ENCODE measurements at places on chromosomes 2 and 18.

DNA sequence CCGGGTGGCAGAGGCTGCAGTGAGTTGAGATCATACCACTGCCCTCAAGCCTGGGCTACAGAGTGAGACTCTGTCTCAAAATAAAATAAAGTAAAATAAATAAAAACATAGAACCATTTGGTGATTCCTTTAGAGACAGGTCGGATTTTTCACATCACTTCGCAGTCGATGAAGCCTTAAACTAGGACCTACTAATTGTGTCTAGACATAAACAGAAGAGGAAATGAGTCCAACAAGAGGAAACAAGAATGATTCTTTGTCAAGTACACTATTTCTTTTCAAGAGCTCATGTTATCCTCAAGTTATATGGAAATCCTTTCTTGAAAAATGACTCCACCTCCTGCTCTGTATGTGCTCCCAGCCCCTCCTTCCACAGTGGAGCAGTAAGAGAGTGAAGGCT, 758.9 kb downstream of the DPP10 start:
- no peak for DNase-seq

DNA sequence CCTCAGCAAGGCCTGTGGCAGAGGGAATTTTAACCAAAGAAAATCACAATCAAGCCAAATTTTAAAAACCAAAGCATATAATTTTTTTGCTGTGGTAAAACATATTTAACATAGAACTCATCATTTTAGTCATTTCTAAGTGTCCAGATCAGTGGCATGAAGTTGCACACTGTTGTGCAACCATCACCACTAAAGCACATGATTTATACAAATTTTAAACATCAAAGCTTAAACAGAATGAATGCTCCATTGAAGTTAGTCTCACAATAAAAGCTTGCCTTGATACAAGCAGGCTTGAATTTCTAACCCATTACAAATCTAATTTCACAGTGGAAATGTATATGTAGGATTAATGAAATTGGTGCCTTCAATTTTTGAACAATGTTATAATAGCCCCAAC, 31.2 kb downstream of the FTCDNL1 start:
- DNase-seq = peak; percentile 19

DNA sequence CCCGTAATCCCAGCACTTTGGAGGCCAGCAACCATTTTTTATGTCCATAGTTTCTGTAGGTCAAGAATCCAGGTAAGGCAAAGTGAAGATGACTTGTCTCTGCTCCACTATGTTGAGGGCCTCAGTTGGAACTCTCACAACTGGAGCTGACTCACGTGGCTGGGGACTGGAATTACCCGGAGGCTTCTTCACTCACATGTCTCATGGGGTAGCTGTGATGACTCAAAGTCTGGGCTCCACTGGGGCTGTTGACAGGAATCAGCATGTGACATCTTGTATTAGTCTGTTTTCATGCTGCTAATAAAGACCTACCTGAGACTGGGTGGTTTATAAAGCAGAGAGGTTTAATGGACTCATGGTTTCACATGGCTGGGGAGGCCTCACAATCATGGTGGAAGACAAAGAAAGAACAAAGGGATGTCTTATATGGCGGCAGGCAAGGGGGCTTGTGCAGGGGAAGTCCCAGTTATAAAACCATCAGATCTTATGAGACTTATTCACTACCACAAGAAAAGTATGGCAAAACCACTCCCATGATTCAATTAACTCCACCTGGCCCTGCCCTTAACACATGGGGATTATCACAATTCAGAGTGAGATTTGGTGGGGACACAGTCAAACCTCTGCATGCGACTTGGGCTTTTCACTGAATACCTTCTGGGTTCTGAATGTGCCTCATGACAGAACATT, 7.8 kb upstream of the PPP1R1C start:
- DNase-seq = peak; percentile 13

GRCh38 chr2:223262946-223263345, 211.0 kb downstream of the KCNE4 start:
- DNase-seq = peak; percentile 51

- DNase-seq = no peak
These were observed 6.0 kb downstream of the DDX18 start for GRCh38 chr2:117820444-117820843.

GRCh38 chr2:68287580-68288441, 31.9 kb downstream of the CNRIP1 start:
- DNase-seq = peak; percentile 58

DNA sequence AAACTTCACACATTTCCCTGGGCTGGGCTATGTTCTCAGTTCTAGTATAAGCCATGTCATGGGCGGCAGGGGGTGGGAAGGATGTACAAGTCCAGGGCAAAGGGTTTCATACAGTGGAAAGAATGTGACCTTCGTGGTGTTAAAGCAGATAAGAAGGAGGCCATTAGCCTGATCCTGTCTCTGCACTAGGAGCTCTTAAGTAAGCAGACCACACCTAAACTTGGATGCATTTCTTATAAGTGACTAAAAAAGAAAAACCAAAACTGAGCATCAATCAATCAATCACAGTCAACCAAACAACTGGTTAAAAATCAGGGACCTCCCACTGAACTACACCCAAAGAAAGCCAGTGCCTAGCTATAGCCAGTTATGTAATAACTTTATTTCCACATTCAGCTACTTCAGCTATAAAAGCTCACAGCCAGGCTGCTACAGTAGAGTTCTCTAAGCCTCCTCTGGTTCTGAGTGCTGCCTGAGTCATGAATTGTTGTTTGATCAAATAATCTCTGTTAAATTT, 46.8 kb upstream of the RIOK3 start:
- DNase-seq = peak; percentile 29

DNA sequence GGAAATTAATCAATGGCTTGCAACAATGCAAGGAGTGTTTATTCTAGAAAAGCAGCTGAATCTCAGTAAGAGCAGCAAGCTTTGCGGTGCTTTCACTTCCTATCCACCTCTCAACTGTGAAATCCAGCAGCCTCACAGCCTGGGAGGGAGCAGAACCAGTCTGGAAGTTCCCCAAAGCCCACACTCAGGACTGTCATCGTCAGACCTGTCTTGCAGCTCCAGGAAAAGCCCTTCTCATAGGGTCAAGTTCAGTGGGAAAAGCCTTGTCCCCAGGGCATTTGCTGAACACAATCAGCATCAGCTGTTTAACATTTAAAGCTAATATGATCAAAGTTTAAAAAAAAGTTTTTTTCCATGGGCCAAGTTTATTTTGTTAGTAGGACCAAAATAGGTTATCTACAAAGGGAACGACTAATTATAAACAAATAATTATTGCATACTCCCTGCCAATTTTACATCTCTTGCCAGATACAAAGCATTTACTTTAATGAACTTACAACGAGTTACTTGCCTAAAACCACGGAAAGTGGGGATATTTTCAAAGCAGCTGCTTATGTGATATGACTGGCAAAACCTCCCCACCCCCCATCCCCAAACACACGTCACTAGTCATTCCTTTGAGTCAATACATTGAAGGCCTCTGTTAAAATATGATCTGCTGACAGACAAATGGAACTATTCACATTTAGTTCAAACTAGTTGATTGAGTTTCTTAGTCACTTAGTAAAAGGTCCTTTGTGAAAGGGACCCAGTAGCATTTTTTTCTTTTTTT, 36.8 kb downstream of the PARD6G start:
- DNase-seq = no peak

DNA sequence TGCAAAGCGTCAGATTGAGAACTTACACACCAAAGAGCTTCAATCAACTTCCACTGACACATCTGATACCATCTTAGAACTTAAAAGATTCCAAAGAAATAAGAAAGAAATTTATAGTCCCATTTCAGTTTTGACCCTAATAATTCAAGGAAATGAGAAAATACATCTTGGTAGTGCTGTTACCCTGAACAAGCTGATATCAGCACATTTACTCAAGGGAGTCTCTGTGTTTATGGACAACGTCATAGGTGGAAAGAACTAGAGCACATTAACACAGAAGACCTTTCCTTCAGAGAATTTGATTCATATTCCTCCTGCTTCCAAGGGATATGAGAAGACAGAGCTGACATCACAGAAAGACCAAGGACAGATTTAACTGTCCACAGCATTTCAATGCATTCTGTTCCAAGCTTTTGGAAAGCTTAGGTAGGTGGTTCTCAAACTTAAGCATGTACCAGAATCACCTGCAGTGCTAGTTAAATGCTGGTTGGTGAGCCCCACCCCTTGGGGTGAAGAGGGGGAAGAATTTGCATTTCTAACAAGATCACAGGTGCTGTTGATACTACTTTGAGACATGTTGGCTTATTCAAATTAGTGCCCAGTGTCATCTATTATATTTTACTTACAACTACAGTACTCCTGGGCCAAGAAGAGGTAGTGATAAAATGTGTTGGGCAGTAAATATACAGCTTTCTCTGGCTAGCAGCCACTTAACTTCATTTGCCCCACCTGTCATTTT, 59.8 kb downstream of the LDAH start:
- DNase-seq = no peak

DNA sequence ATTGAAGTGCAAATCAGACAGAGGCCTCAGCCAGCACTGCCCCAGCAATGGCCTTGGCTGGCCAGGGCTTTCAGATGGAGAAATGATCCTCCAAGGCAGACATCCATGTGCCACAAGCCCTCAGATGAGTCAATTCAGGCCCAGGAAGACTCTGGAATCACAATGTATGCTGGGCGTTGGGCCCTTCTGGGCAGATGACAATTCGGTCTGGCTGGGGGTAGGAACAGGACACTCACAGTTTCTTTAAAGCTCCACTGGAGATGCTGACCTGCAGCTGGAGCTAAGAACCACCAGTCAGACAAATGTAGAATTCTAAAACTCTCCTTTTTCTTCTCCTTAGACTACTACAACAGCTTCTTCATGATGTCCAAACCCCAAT, 7.1 kb upstream of the CRYGC start:
- DNase-seq = no peak

DNA sequence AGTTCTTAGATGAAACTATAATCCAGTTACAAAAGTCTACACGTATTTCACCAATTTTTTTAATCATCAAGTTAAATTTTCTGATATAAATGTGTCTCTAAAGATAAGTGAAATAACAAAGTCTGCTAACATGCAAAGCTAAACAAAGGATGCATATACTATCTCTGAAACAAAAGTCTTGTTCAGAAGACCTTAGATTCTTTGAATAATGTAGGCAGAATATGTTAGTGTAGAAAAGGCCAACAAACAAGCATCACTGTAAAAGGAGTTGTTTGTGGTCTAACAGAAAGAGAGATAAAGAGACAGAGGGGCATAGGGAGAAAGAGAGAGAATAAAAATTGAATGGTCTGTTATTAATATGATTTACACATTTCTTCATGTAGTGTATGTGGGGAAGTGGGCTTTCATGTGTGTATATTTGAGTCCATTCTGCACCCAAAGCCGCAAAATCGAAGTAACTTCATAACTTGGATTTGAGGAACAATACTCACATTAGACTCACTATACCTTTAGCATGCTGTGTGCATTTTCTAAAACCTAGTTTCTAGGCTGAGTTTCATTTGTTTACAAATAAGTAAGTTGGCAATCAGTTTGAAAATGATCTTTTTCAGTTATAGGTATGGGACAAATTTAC, 734.8 kb upstream of the REG3G start:
- DNase-seq = no peak

GRCh38 chr2:25417715-25418369, 76.1 kb upstream of the DNMT3A start:
- DNase-seq = no peak

- DNase-seq = no peak
These were observed 3.7 kb downstream of the RTP5 start for GRCh38 chr2:241873081-241873802.

DNA sequence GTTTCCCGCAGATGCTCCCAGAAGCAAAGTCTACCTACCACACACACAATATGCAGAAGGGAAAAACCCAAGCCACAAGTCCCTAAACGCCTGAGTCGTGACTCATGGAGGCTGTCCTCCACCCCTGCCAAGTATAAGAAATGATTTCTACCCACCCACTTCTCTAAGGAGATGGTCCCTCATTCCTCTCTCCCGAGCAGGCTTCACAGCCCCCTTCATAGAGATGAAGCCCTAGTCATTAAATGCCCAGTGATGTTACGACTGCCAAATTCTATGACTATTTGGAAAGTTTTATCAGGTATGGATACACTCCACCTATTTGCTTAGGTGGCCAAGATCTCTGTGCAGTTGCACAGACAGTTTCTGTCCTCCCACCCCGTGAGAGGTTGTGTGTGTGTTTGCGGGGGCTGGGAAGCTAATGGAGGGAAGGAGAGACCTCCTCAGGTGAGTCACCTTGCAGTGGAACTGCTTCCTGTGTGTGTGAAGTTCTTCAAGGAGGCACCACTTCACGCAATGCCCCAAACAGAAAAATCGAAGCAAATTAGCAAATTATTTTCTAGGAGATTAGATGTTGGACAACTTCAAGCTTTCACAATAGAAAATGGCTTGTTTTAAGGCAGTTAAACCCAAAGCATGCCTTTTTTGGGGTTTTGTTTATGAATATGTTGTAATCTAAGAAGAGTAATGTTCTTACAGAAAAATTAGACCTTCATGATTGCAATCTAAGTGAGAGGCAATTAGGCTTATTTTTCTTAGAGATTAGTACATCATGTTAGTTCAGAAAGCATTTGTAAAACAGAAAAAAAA, 175.2 kb downstream of the TGIF1 start:
- DNase-seq = peak; percentile 85

- DNase-seq = no peak
These were observed 166.0 kb downstream of the SEPTIN10 start for GRCh38 chr2:109447776-109448175.

- peak; percentile 68 for DNase-seq
These were observed 81.0 kb downstream of the TAF4B start for GRCh38 chr18:26307161-26307773.

GRCh38 chr2:133378928-133379549, 189.2 kb downstream of the NCKAP5 start:
- peak; percentile 62 for DNase-seq

- DNase-seq = no peak
These were observed 38.8 kb downstream of the ADAM23 start for GRCh38 chr2:206482123-206482522.

DNA sequence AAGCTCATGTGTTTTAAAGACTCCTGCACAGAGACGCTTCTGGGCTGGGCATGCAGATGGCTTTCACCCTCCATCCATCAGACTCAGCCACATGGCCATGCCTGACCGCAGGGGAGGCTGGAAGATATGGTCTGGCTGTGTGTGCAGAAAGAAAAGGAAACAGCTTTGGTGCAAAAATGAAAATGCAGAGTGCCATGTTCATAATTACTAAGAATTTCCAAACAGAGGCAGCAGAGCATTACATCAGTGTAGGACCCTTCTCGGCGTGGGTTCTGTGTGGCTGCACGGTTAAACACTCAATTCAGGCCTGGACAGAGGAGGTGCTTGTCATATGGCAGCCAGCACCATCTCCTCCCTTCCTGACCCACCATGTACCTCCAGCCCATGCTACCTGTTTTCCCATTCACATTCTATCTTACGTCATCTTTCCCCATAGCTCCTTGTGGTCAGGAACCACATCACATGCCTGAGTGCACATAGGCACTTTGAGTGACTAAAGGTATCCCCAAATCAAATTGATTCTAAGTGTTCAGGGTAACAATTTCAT, 200.3 kb upstream of the ID2 start:
- DNase-seq = no peak

All from GM03348 (cell line).